ENCODE measurements at places on chromosomes 12 and 14. TPM values are rescaled to one million over a fixed set of nuclear protein-coding genes. Genes with fewer than 3 reads are reported as not detected.

The PRB2 gene
- not detected for total RNA-seq

The TRIP11 gene
- 45.3 TPM for total RNA-seq

The LRTM2 gene
- not detected for total RNA-seq

The GPR65 gene
- 0.32 TPM for total RNA-seq

The KLRK1 gene
- total RNA-seq: not detected

The CDK17 gene
- total RNA-seq: 73.8 TPM

The SERPINA9 gene
- total RNA-seq: not detected

The GPR135 gene
- 6.5 TPM for total RNA-seq

The KRT73 gene
- total RNA-seq: not detected

The ST8SIA1 gene
- 1.3 TPM for total RNA-seq

The UBC gene
- 1,741 TPM for total RNA-seq

The PTPRR gene
- not detected for total RNA-seq

The LGMN gene
- total RNA-seq: 41.5 TPM

Data from fibroblast of villous mesenchyme (primary cell).